NCI-H1105 (cell line): ENCODE measurements at places on chromosomes 7 and 10.

DNA sequence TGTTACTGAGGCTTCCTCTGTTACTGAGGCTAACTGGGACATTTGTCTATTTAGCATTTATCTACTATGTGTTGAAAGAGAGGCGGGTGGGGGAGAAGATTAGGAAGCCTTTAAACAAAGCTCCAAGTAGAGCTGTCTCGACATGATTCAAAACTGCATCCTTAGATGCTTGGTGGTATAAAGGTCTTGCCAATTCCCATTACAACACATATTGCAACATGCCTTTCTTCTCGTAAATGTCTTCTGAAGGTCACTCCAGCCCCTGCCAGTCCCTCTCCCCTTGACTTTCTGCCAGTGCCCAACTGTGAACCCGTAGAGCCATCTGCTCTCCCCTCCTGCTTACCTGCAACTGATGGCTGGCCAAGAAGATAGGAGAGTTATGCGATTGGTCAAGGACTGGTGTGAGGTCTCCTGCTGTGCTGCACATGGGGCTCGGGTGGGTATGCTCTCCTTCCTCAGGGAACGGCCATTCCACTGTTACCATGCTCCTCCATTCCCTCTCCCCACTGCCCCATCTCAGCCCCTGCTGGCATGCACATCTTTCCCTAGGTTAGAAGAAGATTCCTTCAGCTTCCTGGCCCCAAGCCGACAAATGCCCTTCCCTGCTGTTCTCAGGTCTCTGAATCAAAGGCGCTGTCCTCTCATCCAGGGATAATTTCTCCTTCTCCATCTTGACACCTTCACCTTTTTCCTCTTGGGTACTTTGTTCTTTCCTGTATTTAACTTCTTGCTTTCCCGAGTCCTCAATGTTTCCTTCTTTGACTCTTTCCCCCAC, 43.6 kb upstream of the ZNF32 start:
- DNase-seq = no peak

DNA sequence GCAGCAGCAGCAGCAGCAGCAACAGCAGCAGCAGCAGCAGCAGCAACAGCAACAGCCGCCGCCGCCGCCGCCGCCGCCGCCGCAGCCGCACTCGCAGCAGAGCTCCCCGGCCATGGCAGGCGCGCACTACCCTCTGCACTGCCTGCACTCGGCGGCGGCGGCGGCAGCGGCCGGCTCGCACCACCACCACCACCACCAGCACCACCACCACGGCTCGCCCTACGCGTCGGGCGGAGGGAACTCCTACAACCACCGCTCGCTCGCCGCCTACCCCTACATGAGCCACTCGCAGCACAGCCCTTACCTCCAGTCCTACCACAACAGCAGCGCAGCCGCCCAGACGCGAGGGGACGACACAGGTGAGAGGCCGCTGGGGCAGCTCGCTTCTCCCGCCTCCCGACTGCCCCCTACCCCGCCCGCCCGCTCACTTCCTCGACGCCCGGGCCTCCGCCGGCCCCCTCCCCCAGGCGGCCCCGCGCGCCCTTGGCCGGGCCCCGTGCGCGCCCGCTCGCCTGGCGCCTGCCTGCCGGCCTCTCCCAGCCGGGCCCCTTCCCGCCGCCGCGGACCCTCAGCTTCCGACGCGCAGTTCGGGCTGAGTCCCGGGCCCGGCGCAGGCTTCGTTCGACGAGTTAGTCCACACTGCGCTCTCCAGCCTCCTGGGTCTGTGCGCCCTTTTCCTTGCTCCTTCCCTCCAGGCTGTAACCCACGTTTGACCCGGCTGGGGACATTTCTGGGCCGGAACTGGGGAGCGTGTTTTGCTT, 882 bp downstream of the DLX6 start:
- DNase-seq = no peak

- DNase-seq = no peak
These were observed 3.9 kb upstream of the CNNM1 start for GRCh38 chr10:99325281-99325680.

DNA sequence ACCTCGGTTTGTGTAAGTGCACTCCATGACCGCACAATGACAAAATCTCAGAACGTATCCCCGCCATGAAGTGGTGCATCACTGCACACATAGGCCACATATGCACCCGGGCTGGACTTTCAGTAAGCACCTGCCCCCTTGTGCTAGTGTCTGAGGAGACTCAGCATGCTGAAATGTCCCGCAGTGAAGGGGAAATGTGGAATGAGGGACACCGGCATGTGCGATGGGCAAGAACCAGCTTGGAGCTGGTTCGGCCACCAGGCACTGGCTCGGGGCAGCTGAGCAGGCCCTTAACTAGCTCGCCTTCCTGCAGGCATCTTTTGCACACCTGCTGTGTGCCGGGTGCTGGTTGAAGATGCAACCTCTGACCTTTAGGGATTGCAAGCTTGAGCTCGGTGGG, 49.8 kb upstream of the TNS3 start:
- DNase-seq = no peak

- no peak for DNase-seq
These were observed 59.8 kb upstream of the SMNDC1 start for GRCh38 chr10:110364531-110364937.
